ENCODE measurements at places on chromosomes 2 and 18.

DNA sequence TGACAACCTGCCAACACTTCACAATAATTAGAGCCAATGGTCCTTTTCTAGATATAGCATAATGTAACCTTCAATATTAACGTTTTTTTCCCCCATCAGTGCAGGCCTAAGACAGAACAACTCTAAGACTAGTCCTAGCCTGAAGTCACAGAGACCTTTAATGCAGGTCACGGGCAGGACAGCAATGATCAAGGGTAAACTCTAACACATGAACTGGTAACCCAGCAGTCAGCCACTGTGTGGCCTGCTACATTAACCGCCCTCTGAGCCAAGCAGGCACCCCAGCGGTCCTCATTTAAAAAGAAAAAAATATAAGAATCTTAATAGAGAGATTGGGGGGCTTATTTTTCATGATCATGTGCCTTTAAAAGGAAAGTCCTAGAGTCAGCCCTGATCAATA is 290.6 kb downstream of the AFF3 start:
- no peak for DNase-seq

GRCh38 chr2:33130054-33130447 is 183.3 kb downstream of the LTBP1 start:
- DNase-seq: no peak

DNA sequence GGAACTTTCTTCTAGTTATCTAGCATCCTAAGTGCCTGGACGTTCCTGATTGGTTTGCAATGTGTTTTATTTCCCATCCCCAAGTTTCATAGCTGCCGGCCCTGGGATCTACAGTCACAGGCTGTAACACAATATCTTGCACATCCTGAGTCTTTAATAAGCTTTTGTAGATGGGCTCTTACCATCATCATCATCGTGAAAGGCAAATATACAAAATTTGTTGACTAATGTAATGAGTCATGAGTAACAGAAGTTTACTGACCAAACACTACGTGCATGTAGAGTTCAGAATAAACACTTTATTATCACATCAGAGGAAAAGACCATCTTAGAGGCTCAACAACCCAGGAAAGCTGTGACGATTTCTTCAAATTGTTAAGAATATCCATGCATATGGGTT is 8.1 kb upstream of the TYMS start:
- DNase-seq: no peak

DNA sequence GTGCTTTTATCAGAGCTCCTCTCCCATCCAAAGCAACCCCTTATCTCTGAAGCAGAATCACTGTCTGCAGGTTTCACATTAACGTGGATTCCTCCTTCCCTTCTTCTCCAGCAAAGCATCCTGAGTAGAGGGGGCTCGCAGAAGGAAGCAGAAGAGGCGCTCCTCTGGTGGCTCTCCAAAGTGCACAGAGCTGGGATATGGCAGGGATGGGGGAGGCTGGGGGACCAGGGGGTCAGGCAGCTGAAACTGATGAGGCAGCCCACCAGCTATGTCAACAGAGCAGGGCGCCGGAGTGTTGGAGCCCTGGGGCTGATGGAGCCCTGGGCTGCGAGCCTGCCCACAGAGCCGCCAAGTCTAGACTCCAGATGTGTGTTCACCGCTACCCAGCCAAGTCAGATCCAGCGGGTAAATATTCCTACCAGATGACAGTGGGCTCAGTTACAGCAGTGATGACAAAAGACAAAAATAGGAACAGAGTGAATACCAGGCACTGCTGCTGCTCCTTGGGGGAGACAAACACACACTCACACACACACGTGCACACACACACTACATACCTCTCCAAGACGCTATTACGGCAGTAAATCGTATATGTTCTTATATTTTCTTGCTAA is 678.3 kb upstream of the ID2 start:
- DNase-seq: no peak

DNA sequence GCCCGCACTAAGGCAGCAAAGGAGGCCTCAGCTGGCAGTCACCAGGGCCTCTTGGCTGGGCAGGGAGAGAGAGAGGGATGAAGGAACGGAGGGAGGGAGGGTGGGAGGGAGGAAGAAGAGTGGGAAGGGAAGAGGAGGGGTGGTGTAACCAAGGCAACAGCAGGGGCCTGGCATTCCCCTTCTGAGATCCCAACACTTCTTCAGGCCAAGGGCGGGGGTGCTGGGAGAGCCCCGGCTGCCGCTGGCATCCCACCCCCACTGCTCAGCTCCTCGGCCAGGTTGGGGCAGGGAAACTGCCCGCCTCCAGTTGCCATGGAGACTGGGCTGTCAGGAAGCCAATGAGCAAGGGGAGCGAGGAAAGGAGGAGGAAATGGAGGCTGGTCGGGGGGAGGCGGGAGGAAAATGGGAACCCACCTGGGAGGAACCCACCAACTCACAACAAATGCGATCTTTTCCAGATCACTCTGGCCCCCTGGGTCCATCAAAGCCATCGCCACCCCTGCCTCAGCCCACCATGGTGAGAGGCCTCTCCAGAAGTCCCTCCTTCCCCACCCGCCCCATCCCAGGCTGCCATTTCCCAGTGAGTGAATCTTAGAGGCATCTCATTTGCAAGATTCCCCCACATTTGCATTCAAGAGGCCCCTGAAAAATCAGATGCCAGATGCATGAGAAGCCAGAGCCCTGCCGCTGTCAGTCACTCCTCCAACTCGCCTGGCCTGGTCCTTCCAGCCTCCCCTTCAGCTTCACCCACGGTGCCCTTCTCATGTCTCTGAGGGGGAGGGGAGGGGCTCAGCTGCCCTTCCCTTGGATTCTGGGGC is 12.4 kb downstream of the SH2D6 start:
- no peak for DNase-seq

- DNase-seq: no peak
These were observed 198.1 kb downstream of the MCFD2 start for GRCh38 chr2:46717344-46718121.

GRCh38 chr2:32910883-32911598 is 35.7 kb upstream of the LTBP1 start:
- no peak for DNase-seq

- no peak for DNase-seq
These were observed 24.0 kb downstream of the TGFA start for GRCh38 chr2:70529610-70530009.

DNA sequence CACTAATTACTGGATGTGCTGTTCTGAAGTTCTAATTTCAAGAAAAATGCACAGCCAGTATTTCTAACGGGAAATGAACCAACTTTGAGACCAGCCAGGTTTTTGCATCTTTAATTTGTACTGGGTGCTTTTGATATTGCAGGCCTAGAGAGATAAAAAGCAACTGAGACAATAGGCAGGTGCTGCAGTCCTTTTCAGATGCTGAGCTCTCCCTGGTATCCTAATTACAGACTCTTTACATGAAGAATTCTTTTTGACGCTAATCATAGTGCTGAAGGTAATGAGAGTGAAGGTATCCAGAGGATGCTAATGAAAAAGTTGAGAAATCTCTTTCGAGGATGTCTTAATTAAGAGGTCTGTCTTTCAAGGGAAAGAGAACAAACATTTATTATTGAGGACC is 85.1 kb downstream of the SERPINB8 start:
- no peak for DNase-seq

GRCh38 chr2:223008162-223008561 is 43.8 kb upstream of the KCNE4 start:
- DNase-seq: no peak

DNA sequence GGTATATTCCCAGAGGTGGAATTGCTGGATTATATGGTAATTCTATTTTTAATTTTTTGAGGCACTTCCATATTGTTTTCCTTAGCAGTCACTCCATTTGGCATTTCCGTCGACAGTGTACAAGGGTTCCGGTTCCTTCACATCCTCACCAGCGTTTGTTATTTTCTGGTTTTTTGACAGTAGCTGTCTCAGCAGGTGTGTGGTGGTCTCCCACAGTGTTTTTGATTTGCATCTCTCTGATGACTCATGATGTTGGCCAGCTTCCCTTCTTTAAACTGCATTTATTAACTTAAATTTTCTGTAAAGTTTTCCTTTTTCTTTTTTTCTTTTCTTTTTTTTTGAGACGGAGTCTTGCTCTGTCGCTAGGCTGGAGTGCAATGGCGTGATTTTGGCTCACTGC is 19.7 kb downstream of the SH3BP4 start:
- no peak for DNase-seq

- DNase-seq: peak; percentile 49
These were observed 18.2 kb downstream of the AOX1 start for GRCh38 chr2:200603972-200604371.

GRCh38 chr2:111029181-111029927 is 91.4 kb upstream of the BCL2L11 start:
- DNase-seq: no peak

- no peak for DNase-seq
These were observed 27.7 kb downstream of the SDC1 start for GRCh38 chr2:20197192-20197591.
